Suppressor macrophage (primary cell): ENCODE measurements at places on chromosomes 12 and 14.

DNA sequence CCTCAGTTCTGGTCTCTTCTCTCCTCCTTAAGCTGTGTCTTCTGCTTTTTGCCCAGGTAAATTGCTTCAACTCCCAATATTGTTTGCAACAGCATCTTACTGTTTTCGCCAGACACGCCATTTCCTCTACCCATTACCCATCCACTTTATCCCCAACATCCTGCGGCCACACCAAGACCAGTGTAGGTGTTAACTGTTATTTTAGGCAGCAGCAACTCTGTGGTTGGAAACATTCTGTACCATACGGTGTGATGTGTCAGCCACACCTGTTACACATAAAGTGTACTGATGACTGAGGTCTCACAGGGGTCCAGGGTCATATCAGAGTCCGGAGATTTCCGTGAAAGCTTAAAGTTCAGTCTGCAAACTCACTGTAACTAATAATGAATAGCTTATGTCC lies 21.8 kb upstream of the KLRD1 start:
- no peak for DNase-seq

- no peak for DNase-seq
Observed at GRCh38 chr12:4939418-4940023, 29.8 kb downstream of the KCNA1 start.

- DNase-seq: no peak
Observed at GRCh38 chr12:7373226-7373625, 69.4 kb downstream of the ACSM4 start.

DNA sequence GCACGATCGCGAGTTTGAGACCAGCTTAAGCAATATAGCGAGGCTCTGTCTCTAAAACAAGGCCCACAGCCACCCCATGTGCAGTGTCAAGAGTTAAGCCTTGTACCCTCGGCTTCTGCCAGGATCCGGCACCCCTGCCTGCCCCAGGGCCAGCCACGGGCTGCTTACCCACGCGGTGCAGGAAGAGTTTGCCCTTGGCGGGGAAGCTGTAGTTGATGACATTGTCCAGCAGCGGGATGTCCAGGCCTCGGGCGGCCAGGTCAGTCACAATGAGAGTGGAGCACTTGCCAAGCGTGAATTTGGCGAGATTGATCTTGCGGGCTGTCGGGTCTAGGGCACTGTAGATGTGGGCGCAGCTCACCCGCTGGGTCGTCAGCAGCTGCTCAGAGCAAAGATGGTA lies 13.1 kb downstream of the DDX54 start:
- DNase-seq: no peak

DNA sequence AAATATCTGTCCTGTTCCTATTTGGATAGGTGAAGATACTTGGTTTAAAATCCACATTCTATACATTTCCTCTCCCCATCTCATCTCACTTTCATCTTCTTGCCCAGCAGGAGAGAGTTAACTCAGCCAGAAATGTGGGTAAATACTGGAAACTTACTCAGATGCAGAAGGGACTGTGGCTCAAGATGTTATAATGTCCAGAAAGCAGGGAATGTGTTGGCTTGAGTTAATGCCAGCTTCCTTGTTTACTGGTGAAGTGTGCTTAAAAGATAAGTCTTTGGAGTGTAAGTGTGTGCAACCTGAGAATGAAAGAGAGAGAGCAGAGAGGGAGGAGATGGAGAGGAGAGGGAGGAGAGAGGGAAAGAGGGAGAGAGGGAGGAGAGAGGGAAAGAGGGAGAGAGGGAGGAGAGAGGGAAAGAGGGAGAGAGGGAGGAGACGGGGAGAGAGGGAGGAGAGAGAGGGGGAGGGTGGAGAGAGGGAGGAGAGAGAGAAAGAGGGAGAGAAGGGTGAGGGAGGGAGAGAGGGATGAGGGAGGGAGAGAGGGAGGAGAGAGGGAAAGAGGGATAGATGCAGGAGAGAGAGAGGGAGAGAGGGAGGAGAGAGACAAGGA lies 22.0 kb upstream of the SNRPF start:
- no peak for DNase-seq

DNA sequence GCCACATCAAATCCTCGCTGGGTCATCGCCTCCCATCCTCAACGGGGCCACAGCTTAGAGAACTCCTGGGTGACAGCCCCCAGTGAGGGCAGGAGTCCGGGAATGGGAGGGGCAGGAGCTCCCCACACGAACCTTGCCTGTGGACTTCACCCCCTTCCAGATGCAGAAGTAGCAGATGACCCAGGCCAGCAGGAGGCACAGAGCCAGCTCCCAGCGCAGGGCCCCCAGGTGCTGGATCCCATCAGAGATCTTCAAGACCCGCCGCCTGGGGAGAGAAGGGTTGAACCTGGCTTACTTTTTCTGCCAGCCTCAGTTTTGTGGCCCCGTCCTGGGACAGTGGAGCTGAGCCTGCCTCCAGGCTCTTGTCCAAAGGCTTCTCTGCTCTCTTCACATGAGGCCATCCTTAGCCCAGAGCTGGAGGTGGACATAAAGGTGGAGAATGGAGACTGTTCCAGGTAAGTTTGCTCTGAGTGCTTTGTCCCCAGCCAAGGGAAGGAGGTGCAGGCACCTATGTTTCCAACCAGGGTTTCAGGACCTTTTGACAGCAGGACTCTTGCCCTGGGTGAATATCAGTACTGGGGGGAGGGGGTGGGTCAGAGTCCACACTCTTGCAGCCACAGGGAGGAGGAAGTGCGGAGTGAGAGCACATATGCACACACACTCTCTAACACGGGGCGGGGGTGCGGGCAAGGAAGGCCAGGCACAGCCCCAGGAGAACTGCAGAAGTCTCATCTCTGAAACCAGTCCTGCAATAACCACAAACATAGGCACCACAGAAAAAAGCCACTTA lies 23.3 kb upstream of the SLC6A12 start:
- no peak for DNase-seq

GRCh38 chr12:71233083-71233482 lies 75.3 kb upstream of the TSPAN8 start:
- no peak for DNase-seq

GRCh38 chr12:46462641-46463355 lies 90.2 kb upstream of the SLC38A2 start:
- no peak for DNase-seq

DNA sequence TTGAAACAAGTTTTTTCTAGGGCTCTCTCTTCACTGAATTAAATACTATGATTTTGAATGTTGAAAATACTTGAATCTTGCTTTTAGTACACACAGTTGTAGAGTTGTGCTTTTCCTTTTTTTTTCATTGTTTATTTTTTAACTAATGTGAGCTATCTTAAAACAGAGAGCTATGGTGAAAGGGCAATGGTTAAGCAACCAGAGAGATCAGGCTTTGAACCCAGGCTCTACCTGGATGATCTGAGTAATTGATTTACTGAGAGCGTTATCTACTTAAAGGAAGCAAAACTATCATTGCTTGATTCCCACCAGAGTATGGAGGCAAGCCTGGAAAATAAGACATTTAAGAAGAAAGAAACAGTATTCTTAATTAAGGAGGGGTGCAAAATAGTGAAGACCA lies 138.6 kb downstream of the DUSP6 start:
- DNase-seq: no peak

DNA sequence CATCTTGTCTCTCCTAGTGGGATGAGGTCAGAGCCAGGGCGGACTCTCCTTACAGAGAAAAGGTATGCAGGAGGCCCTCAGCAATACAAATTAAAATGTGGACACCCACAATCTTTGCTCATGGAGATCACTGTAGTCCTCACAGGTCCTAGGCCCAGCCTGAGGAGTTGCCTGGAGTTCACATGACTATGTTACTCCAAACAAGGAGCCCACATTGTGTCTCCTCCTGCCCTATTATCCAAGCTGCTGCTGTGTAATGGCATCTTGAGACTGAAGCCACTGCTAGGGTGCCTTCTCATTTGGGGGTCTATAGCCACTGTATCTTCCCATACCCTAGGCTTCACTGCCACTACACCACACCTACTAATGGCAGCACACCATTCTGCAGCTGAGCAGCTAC lies 11.0 kb downstream of the OR4K1 start:
- DNase-seq: no peak

GRCh38 chr14:71905031-71905430 lies 27.2 kb upstream of the RGS6 start:
- no peak for DNase-seq

GRCh38 chr12:31408763-31409162 lies 82.8 kb upstream of the SINHCAF start:
- DNase-seq: no peak

- DNase-seq: no peak
Observed at GRCh38 chr12:75754698-75755097, 243.3 kb upstream of the KRR1 start.

DNA sequence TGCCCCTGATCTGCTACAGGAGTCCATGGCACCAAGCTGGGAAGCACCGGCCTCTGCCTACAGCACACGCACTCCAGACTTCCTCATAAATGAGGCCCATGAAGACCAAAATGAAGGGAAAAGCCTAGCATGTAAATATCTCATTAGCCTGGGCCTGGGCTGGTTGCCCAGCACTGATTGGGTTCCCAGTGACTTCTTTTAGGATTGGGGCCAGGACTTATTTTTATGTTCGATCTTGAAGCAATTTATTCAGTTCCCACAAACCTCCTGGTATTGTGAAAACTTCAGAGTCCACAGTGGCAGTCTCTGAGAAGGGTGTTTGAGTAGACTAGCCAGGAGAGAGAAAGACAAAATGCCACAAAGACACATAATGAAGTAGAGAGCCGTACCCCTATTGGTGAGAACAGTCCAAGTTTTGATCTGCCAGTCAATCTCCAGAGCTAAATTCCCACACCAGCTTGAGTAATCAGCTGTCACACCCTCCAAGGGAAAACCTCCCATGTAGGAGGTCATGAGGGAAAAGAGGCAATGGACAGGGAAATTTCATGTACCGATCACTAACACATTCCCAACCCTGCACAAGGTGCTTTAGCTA lies 78.2 kb downstream of the PHLDA1 start:
- DNase-seq: peak; percentile 66

DNA sequence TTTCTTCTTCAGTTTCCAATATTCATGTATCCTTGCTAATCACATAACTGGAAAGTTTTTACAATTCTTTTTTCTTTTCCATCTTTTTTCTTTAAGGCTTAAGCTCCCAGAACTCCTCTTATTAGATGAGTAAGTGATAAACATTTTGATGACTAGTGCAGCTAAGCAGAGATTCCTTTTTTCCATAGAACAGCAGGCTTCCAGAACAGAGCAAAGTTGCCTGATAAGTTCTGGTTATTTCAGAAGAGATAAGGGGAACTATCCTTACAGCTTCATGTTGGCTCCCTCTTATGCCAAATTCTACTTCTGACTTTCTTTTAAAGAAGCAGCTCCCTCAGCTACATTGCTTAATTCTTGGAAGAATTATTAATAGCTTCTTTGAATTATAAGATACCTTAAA lies 194.7 kb upstream of the FAR2 start:
- DNase-seq: no peak

- peak; percentile 39 for DNase-seq
Observed at GRCh38 chr12:131101703-131102492, 148.2 kb downstream of the ADGRD1 start.

- no peak for DNase-seq
Observed at GRCh38 chr14:94393474-94393873, 5.1 kb upstream of the SERPINA1 start.

DNA sequence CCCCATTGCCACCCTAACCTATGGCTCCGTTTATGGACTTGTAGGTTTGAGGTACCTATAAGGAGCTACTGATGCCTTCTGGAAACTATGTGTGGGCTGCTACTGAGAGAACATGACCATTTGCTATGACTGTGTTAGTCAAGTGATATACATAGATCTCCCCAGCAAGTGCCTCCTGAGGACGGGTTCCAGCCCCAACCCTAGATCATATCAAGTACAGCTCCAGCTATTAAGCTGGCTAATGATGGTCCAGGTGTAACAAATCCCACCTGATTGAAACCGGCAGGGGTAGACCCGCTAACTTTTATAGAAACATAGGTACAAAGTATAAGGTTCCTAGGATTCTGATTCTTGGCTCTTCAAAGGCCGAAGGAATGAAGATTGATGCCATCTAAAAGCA lies 23.7 kb downstream of the NINJ2 start:
- peak; percentile 43 for DNase-seq

DNA sequence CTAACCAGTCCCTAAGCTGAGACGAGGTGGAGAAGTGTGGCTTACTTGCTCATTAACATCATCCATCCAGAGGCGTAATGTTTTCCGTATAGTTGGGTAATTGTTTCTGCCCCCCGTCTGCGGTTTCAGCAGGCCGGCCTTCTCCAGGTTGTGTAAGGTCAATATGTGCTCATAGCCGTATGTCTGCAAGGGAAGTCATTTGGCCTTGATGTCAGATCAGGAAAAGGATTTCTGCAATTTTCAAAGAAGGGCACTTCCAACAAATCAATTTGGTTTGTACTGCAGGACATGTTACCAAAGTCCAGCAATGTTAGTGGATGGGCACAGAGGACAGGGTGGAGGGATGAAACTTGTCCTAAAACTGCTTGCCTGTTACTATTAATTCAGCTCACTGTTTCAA lies 9.9 kb upstream of the DIABLO start:
- DNase-seq: peak; percentile 31

GRCh38 chr14:74670726-74671411 lies 42.0 kb downstream of the AREL1 start:
- DNase-seq: peak; percentile 29

DNA sequence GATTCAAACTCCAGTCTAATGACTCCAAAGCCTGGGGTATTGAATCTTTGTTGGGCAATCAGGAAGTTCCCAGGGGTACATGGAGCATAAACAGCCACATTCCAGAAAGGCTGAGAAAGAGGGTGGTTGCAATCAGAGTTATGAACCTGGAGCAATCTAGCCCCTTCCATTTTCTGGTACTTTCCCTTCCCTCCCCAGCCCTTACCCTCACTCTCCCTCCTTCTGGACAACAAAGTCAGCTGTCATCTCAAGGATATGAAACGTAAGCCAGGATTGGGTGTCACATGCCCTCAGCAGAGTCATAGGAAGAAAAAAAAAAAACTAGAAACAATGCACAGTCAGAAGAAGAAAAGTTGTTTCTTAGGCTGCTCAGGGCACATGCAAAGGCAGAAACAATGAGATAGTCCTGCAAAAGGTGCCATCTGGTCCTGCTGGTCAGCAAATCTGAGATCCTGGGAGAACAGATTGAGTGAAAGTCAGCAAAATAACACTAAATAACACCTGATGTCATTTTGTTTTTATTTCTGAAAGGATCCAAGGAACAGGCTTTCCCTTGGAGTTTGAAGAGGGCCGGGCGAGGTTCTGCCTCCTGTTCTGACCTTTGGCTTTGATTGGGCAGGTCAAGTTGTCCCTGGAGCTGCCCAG lies 27.1 kb downstream of the TMEM229B start:
- DNase-seq: no peak
